Lower lobe of right lung (tissue), 2 donors: ENCODE measurements at places on chromosomes 2 and 18. TPM values are rescaled to one million over a fixed set of nuclear protein-coding genes. Genes with fewer than 3 reads are reported as not detected.

Gene SOX11
- total RNA-seq, result 0.03 TPM

Gene GALNT13
- 2.4 TPM for total RNA-seq

Gene MRO
- total RNA-seq, result 0.44 TPM

Gene CNDP2
- total RNA-seq, result 237 TPM

Gene MC5R
- not detected for total RNA-seq

Gene SPR
- 46.2 TPM for total RNA-seq

Gene APLF
- total RNA-seq, result 5.8 TPM

Gene MOGAT1
- total RNA-seq, result 3.2 TPM

Gene SETBP1
- 25.8 TPM for total RNA-seq

Gene ERBB4
- total RNA-seq, result 25.3 TPM

Gene UGT1A5
- total RNA-seq, result 0.27 TPM

Gene ITGB6
- total RNA-seq, result 65.2 TPM

Gene TANC1
- total RNA-seq, result 39.5 TPM

Gene INSIG2
- 25.6 TPM for total RNA-seq

Gene FBXO41
- 2.9 TPM for total RNA-seq

Gene IL1B
- 17.5 TPM for total RNA-seq

Gene CYP27A1
- 273 TPM for total RNA-seq

Gene NYAP2
- total RNA-seq, result 1.1 TPM

Gene EML4
- total RNA-seq, result 109 TPM

Gene ST8SIA5
- total RNA-seq, result not detected
